ENCODE measurements at places on chromosomes 11 and 22.

DNA sequence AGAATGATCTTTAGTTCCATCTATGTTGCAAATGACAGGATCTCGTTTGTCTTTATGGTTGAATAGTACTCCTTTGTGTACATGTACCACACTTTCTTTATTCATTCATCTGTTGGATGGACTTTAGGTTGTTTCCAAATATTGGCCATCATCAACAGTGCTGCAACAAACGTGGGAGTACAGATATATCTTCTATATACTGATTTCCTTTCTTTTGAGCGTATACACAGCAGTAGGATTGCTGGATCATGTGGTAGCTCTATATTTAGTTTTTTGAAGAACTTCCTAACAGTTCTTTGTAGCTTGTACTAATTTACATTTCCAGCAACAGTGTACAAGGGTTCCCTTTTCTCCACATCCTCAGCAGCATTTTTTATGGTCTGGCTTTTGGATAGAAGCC is 407.5 kb upstream of the ANO5 start:
- no peak for DNase-seq

DNA sequence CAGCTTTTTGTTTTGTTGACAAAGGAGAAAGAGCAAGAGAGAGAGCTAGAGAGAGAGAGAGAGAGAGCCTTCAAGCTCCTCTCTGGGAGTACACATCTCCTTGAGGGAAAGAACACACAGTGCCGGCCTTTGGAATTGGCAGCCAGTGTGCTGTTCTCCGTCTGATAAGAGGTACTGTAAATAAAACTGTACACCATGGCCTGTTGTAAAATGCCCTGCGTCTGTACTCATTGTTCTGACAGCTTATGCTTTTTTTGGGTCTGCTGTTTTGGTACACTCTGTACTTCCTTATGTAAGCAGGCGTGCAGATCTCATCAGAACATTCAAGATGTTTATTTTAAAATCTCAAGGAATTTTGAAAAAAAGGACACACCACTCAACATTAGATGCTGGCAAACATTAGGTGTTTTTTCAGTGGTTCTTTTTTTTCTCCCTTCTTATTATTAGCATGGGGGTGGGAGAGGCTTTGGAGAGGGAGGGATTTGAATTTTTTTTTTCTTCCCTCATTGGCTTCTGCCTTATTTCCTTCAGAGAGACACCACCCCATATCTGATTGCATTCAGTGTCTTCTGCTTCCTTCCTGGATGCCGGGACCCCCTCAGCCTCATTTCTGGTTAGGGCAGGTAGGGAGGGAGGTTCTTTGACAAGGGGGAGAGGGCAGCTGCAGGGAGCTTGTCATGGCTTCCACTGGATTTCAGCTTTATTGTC is 116.8 kb upstream of the NNMT start:
- peak; percentile 41 for DNase-seq

- no peak for DNase-seq
Observed at GRCh38 chr11:104003491-104003890, 32.9 kb upstream of the DDI1 start.

GRCh38 chr22:21857481-21857914 is 9.9 kb downstream of the MAPK1 start:
- no peak for DNase-seq

DNA sequence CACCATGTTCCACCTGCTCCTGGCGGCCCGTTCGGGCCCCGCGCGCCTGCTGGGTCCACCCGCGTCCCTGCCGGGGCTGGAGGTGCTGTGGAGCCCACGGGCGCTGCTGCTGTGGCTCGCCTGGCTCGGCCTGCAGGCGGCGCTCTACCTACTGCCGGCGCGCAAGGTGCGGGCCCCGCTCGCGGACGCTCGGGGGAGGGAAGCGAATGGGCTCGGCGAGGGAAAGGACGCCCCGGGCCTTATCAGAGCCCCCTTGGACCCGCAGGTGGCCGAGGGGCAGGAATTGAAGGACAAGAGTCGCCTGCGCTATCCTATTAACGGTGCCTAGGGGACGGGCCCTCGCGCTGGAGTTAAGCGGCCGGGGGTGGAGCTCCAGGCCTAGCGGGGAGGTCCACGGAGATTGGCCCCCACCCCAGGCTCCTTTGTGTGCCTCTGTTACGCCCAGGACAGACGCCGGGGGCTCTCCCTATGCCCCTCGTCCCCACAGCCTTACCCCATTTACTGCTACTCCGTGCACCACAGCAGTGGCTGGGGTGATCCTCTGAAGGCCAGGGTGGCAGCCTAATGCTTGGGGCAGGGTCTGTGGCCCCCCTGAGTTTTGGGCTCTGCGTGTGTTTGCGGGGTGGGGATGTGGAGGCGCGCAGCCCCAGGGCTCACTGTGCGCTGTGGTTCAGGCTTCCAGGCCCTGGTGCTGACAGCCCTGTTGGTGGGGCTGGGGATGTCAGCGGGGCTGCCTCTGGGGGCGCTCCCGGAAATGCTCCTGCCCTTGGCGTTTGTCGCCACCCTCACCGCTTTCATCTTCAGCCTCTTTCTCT is 1.1 kb downstream of the TM7SF2 start:
- DNase-seq = peak; percentile 52

DNA sequence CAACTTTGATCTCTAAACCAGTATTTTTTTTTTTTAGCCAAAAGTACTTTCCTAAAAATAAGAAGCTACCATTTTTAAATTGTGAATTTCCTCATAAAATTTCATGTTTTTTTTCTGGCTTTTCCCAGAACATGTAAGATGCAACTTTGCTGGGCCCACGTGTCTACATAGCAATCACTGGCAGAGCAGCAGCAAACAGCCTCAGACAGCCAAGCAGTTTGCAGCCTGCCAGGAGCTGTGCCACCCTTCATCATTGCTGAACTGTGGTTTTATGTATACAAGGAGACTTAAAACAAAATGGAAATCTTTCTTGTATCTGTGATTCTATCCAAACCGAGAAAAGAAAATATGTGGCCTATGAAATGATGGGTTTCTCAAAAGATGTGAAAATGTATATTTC is 110.2 kb downstream of the GRIA4 start:
- peak; percentile 31 for DNase-seq

DNA sequence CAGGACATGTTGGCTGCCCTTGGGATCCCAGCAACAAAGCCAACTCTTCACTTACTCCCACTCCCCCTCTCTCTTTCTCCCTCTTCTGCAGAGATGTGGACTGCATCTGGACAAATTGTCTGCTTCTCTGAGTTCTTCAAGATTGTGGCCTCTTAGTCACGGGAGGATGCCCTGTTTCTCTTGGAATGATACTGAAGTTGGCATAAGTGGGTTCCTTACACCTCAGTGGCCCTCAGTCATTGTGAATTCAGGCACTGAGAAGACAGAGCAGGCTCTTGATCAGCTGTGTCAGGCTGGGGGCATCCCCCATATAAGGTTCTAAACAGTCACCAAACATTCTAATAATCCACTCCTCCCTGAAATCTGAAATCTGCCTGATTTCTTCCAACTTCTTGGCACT is 6.1 kb upstream of the E2F8 start:
- no peak for DNase-seq

- no peak for DNase-seq
Observed at GRCh38 chr11:46038529-46038928, 82.7 kb downstream of the PHF21A start.

DNA sequence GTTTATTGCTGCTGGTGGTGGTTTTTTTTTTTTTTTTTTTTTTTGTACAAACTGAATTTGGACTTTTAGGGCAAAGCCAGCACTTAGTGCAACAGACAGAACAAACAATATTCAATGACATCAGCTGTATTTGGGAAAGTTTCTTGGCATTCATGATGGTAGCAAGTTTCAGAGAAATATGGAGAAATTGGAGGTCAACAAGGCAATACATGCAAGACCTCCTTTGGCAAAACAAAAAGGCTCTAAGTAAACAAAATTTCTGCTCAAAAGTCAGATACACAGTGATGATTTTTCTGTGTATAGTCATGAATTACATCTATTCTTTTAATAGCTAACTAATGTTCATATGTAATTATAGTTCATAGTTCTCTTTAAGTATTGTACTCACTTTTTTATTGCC is 612.5 kb upstream of the LUZP2 start:
- no peak for DNase-seq

DNA sequence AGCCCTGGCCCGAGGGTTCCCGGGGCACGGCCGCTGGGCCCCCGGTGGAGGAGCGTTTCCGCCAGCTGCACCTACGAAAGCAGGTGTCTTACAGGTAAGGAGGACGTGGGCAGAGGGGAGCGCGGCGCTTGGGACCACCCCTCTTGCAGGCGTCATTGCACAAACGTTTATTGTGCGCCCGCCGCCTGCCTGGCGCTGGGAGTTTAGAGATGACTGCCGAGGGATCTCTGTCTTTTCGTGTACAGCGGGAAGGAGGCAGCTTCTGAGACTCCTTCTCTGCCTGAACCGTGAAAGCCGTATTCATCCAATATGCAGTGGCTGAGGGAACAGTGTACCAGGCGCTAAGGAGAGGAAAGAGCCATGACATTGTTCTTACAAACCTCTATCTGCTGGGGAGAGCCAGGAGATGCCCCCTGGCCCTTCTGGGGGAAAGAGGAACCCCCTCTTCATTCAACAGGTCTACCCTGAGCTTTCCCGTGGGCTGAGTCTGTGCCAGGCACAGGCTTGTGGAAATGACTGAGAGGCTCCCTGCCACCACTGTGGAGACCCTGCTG is 13.8 kb upstream of the DGKZ start:
- no peak for DNase-seq

- no peak for DNase-seq
Observed at GRCh38 chr11:126072801-126073594, 10.3 kb upstream of the CDON start.

DNA sequence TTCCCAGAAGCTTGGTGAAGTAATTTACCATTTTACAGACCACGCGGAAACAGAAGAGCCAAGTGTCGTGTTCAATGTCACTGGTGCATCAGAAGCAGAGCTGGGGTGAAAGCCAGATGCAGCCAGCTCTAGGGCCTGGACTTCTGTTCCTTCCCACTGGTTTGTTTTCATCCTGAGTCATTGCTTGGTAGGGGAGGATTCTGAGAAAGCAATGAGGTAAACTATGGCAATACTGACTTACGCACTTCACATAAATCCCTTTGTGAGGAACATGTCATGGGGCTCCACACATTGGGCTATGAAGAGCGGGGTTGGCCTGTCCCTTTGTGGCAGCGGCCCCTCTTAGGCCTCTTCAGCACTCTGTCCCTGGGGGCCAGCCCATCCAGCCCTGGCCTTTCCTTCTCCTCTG is 52.4 kb upstream of the RBFOX2 start:
- DNase-seq = no peak

- DNase-seq = no peak
Observed at GRCh38 chr11:70138403-70138802, 60.3 kb downstream of the ANO1 start.

GRCh38 chr11:132888226-132888625 is 644.1 kb downstream of the OPCML start:
- no peak for DNase-seq

- DNase-seq = no peak
Observed at GRCh38 chr11:100769617-100770016, 82.5 kb downstream of the ARHGAP42 start.

DNA sequence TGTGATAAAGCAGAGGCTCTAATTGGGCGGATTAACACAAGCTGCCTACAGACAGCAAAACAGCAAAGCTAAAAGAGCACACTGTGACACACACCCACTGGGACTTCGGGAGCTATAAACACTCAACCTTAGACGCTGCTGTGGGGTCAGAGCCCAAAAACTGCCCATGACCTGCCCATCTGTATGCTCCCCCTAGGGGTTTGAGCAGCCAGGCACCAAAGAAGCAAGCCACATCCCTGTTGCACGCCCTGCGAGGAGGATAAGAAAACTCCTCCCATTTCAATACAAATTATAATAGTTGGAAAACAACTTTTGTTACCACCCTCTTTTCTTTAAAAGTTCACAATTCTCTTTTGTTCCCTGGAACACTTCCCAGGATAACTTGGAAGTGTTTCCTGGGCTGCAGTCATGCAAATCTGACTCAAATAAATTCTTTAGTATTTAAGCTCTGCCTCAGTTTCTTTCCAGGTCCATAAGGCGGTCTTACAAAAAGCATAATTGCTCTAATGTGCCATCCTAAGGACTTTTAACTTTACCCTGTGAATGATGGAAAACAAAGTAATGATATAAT is 86.4 kb downstream of the DLG2 start:
- DNase-seq = no peak

- peak; percentile 8 for DNase-seq
Observed at GRCh38 chr22:27207907-27208306, 550.5 kb downstream of the MIAT start.

DNA sequence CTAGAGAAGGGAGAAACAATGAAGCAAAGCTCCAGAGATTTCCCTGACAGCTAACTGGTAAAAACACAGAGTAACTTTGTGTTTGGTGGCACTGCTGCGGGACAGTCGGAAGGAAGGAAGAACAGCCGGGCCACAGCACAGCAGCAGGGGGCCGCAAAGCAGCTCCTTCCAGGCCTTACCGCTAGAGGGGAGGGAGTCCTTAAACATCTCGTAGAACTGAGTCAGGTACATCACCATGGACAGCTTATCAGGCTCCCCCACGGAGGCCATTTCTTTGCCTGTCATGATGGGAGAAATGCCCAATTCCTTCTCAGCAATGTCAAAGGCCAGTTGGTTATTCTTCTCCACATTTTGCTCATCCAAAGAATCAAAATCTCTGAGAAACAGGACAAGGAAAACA is 114.6 kb upstream of the BID start:
- no peak for DNase-seq

DNA sequence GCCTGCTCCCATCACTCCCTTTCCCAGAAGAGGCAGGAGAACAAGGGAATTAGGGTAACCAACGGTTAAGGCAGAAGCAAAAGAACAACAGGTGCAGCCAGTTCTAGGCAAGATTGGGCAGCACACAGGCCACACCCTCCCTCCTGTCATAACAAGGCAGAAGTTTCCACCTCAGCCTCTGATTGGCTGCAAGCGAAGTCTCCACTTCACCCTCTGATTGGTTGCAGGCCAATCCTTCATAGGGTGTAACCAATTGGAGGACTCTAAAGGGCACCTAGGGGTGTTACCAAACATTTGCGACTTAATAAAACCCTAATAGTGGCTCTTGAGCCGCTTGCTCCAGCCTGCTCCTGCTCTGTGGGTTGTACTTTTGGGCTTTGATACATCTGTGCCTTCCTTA is 153.8 kb downstream of the CACNA1I start:
- DNase-seq = no peak

DNA sequence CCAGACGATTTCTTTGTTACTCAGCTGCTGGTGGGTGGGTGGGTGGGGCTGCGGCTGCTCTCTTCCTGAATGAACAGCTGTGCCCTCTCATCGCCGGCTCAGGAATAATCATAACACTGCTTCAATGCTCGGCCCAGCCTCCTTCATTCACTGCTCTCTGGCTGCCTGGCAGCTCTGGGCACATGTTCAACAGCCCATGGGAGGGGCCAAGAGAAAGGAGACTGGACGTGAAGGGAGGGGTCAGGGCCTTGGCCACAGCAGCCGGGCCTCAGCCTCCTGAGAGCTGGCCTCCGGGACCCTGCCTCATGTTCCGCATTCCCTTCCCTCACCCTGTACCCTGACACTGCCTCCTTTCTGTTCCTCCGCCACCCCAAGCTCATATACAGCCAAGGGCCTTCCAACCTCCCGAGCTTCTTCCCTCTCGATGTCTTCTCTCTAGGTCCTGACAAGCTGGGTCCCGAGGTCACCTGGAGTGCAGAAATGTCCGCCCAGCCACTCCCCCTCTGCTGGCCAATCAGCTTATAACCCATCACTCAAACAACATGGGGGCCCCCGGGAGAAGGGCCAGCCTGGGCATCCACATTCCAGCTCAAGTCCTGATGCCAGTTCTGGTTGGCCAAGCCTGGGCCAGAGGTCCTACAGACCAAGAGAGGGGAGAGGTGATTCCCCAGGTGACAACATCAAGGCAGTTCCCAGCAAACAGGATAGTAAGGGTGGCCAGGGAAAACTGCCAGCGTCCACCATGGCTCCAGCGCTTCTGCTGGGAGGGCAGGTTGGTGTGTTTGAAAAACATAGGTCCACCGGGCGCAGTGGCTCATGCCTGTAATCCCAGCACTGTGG is 3.2 kb upstream of the CSDC2 start:
- DNase-seq = peak; percentile 69
